OCI-LY7 (cell line): ENCODE measurements at places on chromosomes 2 and 18. TPM values are rescaled to one million over a fixed set of nuclear protein-coding genes. Genes with fewer than 3 reads are reported as not detected.

- peak; percentile 24 for DNase-seq
These were observed 261.3 kb upstream of the CCDC68 start for GRCh38 chr18:55220523-55220922.

GRCh38 chr2:37916512-37917082 lies 8.5 kb upstream of the RMDN2 start:
- DNase-seq: no peak

GRCh38 chr2:68877079-68877772 lies 6.0 kb upstream of the BMP10 start:
- no peak for DNase-seq

- no peak for DNase-seq
These were observed 47.3 kb upstream of the MRPL33 start for GRCh38 chr2:27724191-27724590.

The ABCG5 gene
- not detected in 2 replicates for total RNA-seq

The CYP27C1 gene
- not detected in 2 replicates for total RNA-seq
